ENCODE measurements at places on chromosomes 2 and 18.

DNA sequence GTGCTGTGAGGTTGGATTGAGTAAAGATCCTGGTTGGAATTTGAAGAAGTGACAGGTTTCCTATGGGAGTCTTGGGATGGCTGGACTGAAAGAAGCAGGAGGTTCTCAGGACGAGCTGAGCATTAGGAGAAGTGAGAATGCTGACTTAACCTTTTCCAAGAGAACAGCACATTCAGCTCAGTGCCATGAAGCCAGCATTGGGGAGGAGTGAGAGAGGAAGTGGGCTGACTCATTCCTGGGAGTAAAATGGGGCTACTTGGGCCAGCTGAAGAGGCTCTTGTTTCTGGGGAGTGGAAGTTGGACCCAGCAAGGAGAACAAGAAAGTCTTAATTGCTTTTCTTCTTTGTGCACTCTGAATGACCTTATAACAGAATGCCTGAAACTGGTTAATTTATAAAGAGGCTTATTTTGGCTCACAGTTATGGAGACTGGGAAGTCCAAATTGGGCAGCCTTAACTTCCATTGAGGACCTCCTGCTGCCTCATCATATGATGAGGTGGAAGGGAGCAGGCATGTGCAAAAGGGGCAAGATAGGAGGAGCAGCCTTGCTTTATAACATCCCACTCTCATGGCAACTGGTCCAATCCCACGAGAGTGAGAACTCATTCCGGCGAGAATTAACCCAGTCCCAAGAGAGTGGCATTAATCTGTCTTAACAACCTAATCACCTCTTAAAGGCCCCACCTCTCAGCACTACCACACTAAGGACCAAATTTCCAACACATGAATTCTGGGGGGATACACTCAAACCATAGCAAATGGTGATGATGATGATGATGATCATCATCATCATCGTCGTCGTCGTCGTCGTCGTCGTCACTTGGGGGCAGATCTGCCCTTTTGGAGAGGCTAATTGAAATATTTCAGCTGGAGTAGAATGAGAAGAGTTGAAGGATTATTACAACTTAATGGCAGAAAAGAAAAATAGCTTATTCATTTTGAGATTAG lies 26.1 kb downstream of the DGUOK start:
- no peak for DNase-seq

DNA sequence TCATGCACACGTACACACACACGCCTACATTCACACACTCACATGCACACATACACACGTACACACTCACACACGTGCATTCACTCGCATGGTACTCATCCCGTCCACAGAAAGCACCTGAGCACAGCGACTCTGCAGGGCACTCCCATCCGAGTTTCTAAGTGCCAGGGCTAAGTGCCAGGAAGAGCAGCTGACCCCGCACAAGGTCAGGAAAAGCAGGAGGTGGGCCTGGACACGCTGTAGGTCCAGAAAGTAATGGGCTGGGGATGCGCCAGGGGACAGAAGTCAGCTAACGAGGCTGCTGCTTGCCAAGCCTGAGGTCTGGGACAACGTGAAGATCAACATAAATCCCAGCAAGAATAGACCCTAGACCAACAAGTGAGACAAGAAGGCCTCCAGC lies 15.8 kb downstream of the ADI1 start:
- DNase-seq: no peak

DNA sequence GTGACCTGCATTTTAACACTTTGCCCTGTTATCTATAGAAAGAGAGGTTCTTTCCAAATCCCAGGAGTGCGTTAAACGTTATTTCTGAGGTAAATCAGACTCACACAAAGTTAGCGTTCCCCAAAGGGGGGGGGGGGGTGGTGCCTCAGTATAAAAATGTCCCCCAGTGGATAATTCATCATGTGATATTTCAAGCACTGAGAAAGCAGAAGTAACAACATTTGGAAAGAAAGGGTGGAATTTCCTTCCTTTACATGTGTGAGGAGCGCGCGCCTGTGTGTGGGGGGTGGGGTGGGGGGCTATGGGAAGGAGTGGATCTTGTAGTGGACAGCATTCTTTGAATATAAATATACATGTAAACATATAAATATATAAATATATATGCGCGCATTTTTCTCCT lies 630.9 kb downstream of the NYAP2 start:
- no peak for DNase-seq

DNA sequence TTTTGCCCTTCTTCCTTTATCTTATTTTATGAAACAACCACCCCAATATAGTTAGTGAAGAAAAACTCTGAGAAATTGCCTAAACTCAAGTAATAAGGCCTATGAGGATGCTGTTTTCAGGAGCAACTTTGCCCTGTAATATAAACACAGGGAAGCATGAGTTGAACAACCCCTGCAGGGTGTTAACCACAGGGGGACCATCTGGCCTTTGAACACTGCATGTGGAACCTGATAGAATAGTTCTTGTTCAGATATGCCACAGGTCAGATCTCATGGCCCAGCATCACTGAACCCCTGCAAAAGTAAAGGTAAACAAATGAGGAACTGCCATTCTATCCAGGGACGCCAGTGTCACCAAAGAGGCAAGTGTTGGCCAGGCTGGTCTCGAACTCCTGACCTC lies 82.6 kb downstream of the MAPK4 start:
- no peak for DNase-seq

DNA sequence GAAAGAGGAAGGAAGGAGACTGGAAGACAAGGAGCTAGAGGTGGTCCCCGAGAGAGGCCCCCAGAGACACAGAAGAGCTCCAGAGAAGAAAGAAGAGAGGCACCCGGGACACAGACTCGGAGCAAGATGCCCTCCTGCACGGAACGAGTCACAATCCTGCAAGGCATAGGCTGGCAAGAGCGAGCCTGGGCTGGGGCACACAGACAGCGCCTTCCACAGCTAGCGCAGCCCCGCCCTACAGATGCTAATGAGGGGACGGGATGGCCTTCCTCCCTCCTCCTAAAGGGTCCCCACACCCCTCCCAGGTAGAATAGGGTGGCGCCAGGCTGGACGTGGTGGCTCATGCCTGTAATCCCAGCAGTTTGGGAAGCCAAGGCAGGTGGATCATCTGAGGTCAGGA lies 19.8 kb upstream of the GPR17 start:
- no peak for DNase-seq

GRCh38 chr2:155203178-155203577 lies 504.7 kb downstream of the KCNJ3 start:
- no peak for DNase-seq

- no peak for DNase-seq
Observed at GRCh38 chr2:38131676-38132075, 55.7 kb upstream of the CYP1B1 start.

- no peak for DNase-seq
Observed at GRCh38 chr2:73003027-73003426, 68.5 kb downstream of the SFXN5 start.

DNA sequence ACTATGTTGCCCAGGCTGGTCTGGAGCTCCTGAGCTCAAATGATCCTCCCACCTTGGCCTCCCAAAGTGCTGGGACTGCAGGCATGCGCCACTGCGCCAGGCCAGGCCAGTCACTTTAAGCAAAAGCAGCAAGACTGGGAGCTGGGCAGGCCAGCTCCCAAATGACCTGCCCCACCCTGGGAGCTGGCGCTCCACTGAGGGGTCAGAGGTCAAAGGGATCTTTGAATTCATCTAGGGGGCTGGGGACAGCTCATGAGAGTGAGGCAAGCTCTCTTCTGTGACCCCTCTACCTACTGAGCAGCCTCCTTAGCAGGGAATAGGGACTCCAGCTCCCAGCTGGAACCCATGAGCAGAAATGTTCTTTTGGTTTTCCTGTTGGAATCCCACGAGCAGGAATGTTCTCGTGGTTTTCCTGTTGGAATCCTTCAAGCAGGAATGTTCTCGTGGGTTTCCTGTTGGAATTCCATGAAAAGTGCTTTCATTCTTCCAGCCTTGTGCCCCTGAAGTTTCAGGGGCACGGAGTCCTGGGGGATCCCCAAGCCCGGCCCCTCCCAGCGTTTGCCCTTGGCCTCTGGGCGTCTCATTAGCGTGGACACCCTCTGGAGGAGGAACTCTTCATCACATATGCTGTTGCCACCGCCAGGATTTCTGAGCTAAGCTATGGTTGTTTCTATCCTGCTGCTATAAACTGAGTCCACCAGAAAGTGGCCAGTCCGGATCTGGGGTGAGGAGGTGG lies 162.0 kb upstream of the HAAO start:
- no peak for DNase-seq
